ENCODE measurements at places on chromosomes 3 and 15.

DNA sequence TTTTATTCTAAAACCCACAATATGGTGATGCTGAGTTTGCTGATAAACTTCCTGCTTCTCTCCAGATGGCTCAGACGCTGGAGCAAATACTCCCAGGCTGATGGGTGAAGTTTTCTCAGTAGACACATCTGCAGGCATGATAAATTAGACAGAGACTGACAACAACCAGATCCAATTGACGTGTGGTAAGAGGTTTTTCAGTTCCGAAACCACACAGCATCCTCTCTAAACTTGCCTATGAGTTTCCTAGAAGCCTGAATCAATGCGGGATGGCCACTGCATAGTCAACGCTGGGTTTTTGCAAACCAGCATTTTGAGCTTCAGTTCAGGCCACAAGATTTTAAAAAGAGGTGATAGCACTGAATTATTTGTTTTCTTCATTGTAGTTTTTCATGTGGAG is 360.3 kb upstream of the ARRDC4 start:
- no peak for DNase-seq

DNA sequence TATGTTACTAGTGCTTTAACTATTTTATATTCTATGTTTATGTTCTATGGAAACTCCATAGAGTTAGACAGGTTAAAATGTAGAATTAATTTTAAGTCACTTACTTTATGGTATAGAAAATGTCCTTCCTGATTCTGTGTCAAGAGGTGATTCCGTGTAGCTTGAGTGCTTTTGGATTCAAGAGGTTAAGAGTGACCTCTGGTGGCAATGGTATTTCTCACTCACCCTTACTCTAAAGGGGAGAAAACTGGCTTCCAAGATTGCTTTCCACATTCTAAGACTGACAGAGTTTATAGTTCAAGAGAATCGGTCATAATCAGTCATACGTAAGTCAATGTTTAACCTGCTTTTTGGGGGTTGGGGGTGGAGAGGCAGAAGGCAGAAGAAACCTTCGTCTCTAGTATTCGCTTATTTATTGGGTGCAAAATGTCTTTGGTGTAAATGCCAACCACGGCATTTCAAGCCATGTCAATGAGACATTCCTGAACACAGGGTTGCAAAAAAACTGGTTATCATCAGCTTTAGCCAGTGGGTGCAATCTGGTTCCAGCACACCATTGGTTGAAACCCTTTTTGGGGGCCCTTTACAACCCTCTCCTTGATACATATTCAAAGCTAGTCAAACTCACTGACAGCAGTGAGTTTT is 92.0 kb upstream of the VGLL3 start:
- DNase-seq = no peak

DNA sequence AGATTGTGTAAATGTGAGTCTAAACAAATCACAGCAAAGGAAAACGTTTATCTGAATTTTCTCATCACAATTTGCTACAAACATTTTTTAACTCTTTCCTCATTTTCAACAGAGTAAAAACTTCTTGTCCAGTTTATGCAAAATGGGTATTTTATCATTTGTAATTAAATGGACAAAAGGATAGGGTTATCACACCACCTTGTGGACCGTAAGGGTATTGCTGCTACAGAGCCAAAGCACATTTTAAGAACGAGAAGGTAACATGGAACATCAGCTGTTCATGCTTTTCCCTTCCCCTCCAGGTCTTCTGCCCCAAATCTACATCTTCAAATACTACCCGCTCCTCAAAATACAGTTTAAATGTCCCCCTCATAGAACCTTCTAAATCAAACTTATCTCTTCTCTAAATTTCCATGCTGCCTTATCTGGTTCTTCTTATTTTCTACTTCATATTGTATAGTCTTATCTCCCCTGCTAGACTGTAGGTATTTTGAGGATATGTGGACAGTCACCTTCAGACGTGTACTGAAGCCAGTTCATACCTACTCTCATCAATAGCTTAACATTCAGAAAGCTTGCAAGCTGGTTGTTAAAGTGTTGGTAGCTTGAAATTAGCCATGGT is 12.8 kb upstream of the SETMAR start:
- DNase-seq = peak; percentile 41

GRCh38 chr15:83323296-83323711 is 38.8 kb upstream of the BNC1 start:
- no peak for DNase-seq

DNA sequence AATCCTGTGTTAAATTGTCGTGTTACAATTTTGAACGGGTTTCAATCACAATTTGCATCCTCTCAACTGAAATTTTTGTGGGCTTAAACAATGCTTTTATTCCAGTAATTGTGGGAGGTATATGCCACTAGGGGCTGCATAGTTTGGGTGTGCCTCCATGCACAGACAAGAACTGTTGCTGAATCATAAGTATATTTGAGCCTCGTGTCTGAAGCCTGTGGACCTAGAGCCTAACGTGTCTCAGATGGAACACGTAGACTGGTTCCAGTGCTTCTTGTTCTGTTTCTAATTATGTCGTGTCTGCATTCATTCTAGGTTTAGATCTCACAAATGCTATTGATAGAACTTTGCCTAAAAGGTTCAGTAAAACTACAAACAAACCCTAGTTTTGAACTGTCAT is 363.4 kb downstream of the RBMS3 start:
- no peak for DNase-seq

DNA sequence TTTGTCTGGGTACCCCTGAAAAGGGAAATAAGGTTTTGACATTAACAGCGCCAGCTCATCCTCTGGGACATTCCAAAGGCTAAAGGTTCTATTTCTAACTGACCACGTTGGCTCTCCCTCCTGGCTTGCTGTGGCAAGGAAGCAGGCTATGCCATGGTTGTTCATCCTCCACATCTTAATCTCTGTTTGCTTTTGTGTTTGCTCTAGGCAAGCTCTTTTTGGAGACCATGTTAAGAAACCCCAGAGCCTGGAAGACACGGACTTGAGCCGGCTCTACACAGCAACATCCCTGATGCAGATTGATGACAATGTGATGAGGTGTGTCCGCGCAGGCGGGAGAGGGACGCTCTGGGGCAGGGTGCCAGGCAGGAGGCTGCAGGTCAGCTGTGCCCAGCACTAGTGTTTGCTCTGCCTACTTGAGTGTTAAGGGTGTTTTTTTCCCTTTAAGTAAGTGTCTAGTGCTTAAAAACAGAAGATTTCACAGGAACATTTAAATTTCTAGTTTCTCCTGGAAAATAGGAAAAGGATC is 33.3 kb downstream of the RLBP1 start:
- DNase-seq = no peak

- no peak for DNase-seq
Measured at GRCh38 chr15:61748529-61748928, 311.7 kb downstream of the VPS13C start.

DNA sequence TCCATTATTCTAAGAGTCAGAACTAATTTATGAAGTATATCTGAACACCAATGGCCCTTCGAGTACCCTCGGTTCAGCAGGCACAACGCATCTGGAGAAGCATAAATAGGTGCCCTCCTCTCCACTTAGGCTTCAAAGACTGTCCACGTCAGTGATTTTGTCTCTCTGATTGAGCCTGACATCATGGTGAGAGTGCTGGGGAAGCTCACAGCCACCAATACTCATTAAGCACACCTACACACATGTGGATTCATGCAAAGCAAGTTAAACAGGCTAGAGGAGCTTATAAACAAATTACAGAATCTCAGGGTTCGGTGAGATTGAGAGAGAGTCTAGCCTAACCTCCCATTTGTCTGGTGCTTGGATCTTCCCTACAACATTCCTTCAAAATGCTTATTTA is 3.6 kb downstream of the CLDN1 start:
- DNase-seq = no peak

- DNase-seq = no peak
Measured at GRCh38 chr15:89806559-89807550, 7.8 kb downstream of the ANPEP start.

GRCh38 chr3:183427876-183428446 is 458 bp downstream of the MCF2L2 start:
- peak; percentile 57 for DNase-seq

- DNase-seq = no peak
Measured at GRCh38 chr15:31740203-31740602, 290.1 kb upstream of the CHRNA7 start.

- DNase-seq = no peak
Measured at GRCh38 chr15:57320631-57321220, 55.6 kb upstream of the CGNL1 start.

All from mesothelial cell of epicardium (in vitro differentiated cells).